ENCODE measurements at places on chromosomes 11 and 22.

- no peak for DNase-seq
Measured at GRCh38 chr11:130623670-130624668, 175.5 kb downstream of the ADAMTS15 start.

DNA sequence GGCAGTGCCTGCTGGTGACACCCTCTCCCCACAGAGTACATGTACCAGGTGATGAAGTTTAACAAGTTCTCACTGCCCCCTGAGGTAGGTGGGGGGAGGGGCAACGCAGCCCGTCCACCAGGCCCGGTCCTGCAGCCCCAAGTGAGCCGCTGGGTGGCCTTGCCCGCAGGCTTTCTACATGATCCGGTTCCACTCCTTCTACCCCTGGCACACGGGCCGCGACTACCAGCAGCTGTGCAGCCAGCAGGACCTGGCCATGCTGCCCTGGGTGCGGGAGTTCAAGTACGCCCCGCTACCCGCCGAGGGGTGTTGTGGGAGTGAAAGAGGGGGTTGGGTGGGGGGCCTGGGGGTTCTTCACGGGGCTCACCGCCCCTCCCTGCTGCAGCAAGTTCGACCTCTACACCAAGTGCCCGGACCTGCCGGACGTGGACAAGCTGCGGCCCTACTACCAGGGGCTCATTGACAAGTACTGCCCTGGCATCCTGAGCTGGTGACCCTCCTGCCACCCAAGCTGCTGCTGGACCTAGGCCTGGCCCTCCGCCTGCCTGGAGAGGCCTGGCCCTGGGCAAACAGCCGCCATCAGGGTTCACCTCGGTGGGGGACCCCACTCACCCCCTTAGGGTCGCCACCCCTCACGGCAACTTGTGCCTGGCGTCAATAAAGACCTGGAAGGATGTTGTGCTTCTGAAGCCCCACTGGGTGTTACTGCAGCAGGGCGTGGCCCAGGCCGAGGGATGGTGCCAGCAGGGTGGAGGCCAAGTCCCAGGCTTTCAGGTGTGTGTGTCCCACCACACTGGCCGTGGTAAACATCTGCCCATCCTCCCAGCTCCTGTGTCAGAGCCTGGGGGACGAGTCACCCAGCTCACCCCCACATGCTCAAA, 2.9 kb downstream of the MIOX start:
- no peak for DNase-seq

DNA sequence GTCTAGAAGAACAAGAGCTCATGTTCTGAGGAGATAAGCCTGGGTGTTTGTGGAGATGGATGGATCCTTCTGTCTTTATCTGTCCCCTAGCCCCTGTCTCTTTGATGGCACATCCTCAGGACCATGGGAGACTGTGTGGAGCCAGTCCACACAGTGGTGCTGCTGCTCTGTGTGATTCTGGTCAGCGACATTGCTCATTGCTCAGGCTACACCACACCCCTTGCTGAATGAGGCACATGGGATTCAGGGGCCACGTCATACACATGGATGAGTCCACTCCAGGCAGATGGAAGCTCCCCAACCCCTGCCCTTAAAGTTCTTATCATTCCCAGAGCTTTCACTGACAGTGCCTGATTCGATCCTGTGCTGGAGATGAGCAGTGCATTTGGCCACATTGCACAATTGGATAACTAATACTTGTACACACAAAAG, 222.2 kb downstream of the NAV2 start:
- peak; percentile 82 for DNase-seq

DNA sequence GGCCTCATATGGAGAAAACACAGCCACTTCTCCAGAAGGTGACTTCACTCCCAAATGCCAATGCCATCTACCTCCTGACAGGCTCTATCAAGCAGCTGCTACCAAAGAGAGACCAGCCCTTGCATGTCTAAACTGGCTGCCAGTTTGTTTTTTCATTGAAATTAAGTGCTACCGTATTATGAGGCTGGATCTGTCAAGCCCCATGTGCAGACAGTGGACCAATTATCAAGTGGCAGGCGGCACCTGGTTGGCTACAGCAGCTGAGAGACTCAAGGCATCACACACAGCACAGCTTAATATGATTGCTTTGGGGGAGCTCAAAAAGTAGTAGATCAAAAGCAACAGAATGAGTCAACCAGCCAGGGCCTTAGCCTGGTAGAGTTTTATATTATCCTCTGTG, 1293.0 kb upstream of the TENM4 start:
- no peak for DNase-seq

- peak; percentile 29 for DNase-seq
Measured at GRCh38 chr11:2089536-2090165, 49.5 kb downstream of the IGF2 start.

- DNase-seq, result peak; percentile 99
Measured at GRCh38 chr11:62689421-62690183, at the start of gene LRRN4CL. Gene LRRN4CL (minus strand): TSS chr11:62689530. CDS start chr11:62688508, 1,022 bp downstream.

- DNase-seq, result no peak
Measured at GRCh38 chr11:33280411-33280810, 23.2 kb downstream of the HIPK3 start.

DNA sequence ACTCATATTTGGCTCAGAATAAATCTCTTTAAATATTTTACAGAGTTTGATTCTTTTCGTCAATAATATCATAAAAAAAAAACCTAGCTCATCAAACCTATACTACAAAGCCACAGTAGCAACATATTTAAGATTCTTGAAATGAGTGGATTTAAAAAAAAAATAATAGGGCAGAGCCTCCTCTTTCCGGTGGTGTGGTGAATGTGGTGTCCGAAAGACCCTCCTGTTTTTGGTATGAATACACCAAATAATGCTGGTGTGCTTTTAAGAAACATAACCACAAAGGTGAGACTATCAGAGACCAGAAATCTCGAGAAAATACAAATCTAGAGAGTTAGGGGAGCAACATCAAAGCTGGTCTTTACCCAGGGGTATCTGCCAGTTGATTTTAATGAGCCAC, 342.6 kb downstream of the TBC1D22A start:
- DNase-seq, result no peak

GRCh38 chr22:37965940-37966664, 12.6 kb downstream of the POLR2F start:
- peak; percentile 29 for DNase-seq

DNA sequence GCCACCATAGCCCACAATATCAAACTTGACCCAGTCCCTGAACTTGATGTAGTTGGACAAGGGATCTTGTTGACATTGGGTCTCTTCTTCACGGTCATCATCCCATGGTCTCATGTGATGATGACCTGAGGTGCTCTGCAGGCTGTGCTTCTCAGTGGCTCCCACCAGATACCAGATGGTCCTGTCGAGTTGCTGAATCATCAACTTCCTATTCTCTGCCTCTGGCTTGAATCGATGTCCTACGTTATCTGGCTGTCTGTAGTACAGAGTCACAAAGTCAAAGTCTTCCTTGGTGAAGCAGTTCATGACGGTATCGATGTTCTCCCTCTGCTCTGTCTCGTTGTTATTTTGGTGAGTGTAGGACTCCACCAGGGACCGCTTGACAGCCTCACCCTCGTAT, 145.7 kb upstream of the ALDH3B2 start:
- DNase-seq, result no peak

- DNase-seq, result no peak
Measured at GRCh38 chr11:57484141-57484710, 23.9 kb downstream of the RTN4RL2 start.

DNA sequence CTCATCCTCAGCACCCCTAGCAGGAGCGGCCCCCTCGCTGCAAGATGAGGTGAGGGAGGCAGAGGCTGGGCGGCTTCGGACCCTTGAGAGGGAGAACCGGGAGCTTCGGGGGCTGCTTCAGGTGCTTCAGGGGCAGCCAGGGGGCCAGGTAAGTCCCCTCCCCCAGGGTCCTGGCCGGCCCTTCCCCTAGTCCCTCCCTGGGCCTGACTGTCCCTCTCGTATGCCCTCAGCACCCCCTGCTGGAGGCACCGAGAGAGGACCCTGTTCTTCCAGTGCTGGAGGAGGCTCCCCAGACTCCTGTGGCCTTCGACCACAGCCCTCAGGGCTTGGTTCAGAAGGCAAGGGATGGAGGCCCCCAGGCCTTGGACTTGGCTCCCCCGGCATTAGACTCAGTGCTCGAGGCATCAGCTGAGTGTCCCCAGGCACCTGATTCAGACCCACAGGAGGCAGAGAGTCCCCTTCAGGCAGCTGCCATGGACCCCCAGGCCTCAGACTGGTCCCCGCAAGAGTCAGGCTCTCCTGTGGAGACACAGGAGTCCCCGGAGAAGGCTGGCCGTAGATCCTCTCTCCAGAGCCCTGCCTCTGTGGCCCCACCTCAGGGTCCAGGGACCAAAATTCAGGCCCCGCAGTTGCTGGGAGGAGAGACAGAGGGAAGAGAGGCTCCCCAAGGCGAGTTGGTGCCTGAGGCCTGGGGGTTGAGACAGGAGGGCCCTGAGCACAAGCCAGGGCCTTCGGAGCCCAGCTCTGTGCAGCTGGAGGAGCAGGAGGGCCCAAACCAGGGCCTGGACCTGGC, 4.0 kb downstream of the CCDC88B start:
- DNase-seq, result no peak

DNA sequence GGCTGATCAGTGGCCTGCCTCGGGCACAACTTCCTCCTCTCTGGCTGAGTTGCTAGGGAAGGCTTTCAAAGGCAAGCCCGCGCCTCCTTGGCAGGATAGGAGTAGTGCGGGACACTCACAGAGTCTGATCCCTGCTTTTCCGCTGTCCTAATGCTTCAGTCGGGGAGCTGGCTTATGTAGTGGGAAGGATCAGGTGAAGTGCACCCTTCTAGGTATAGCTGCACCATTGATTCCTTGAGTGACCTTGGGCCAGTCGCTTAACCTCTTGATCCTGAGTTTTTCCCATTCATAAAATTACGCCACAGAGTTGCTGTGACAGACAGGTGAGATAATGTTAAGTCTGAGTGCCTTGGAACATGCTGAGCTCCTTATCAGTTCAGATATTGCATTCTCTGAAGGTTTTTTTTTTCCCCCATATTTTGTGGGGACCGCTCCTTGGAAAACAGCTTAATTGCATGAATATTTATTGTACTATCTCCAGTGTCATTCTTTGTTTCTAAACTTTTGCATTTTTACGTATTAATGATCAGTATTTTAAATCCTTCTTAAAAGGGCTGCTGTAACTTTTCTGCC, 961 bp downstream of the IPO7 start:
- DNase-seq, result no peak

DNA sequence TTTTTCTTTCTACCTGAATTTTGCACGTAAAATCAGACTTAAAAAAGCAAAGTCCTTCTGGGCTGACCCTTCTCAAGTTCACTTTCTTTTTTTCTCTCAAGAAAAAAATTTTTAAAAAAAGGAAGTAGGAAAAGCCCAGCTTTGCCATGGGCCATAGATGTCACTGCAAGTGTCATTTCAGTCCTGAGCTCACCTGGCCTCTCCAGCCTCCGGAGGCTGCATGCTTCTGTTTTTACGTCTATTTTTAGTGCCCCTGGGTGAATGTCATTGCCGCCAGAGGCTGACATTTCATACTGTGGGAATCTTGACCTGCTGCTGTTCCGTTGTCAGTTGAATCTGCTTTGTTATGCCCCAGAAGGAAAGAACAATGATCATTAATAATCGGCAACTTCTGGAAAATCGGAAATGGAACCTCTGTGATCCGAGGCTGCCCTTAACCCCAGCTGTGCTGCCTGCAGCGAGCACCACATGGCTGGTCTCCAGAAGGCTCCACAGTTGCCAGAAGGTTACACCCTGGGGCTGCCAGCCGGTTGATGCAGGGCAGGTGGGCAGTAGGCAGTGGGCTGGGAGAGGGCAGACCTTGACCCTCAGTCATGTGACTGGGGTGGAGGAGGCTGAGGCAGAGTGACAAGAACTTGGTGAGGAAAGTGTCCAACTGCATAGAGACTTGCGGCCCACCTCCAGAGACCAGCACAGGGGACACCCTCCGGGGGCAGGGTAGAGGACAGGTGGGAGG, 16.7 kb upstream of the MYEOV start:
- DNase-seq, result no peak

DNA sequence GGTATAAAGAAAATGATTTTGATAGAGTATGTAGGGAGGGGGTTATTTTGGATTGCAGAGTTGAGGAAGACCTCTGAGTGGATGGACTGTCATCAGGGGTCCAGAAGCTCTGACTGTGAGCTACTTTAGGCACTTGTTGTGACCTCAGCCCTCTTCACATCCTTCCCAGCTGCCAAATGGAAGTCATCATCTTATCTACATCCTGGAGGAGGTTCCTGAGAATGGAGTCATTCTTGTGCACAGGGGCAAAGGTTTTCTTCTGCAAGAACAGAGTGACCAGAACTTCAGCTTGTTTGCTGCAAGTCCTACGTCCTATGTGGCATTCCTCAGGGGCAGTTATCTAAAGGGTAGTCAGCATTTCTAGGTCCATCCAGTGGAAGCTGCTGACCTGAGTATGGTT, 393.8 kb downstream of the AASDHPPT start:
- no peak for DNase-seq

GRCh38 chr11:124586238-124586860, 16.6 kb downstream of the OR8A1 start:
- DNase-seq, result peak; percentile 61

DNA sequence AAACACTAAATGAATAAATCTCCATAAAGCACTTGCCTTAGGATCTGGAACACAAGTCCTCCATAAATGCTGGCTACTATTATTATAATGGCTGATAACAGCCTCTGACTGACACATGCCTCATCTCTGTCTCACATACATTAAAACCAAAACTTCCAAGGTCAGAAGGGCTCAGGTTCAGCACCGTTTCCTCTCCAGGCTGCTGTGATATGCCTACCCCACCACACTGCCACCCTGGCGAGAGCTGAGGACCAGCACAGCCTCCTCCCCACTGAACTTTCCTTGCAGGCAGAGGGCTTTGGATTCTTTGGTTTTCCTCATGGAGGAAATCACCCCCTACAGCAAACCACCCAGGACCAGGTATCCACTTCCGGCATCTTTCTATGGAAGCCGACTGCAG, 112.8 kb downstream of the ABTB2 start:
- no peak for DNase-seq

DNA sequence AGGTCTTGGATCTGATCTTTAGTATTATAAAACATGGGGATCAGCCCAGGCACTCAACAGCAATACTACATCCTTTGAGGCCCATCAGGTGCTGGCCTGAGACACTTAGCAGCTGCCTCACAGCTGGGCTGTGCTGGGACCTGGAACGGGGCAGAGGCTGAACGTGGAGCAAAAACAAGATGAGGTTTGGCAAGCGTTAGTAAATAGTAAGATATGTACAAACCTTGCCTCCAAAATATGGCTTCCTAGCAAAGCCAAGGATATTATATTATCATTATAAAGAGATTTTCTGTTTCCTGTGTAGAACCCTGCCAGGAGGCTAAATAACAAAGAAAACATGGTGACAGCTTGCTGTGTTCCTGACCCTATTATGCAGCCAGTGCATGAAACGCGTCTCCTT, 60.0 kb upstream of the SPON1 start:
- no peak for DNase-seq

GRCh38 chr11:132126973-132127899, 756.8 kb downstream of the NTM start:
- DNase-seq, result peak; percentile 90

- no peak for DNase-seq
Measured at GRCh38 chr11:114179234-114179941, 116.8 kb upstream of the NNMT start.

- DNase-seq, result no peak
Measured at GRCh38 chr11:59365232-59366018, 6.7 kb downstream of the OR5AN1 start.

GRCh38 chr11:63518548-63518947, 12.7 kb downstream of the LGALS12 start:
- peak; percentile 37 for DNase-seq
